ENCODE measurements at places on chromosomes 3 and 15. TPM values are rescaled to one million over a fixed set of nuclear protein-coding genes. Genes with fewer than 3 reads are reported as not detected.

Gene PPARG
- total RNA-seq = 40.6 TPM

Gene IL20RB
- total RNA-seq = 1.2 TPM

Gene FBN1
- 9.3 TPM for total RNA-seq

Gene SCAMP5
- total RNA-seq = 14.0 TPM

Gene PCOLCE2
- total RNA-seq = 40.9 TPM

Gene NR2E3
- total RNA-seq = 0.18 TPM

Gene GPR149
- total RNA-seq = not detected

Gene NPRL2
- total RNA-seq = 12.9 TPM

Gene ZNF774
- 1.4 TPM for total RNA-seq

Gene DPPA4
- not detected for total RNA-seq

Gene UNC13C
- total RNA-seq = not detected

Gene QARS1
- total RNA-seq = 136 TPM

Gene ATP13A4
- not detected for total RNA-seq

Gene ACAP2
- total RNA-seq = 6.5 TPM

Gene FEZF2
- total RNA-seq = not detected

Gene WDR82
- 50.0 TPM for total RNA-seq

Gene FAM3D
- total RNA-seq = not detected

Gene COL6A5
- total RNA-seq = not detected

Gene ZBTB47
- 6.0 TPM for total RNA-seq

Gene CFAP20DC
- 1.7 TPM for total RNA-seq

Gene VPS8
- total RNA-seq = 9.6 TPM

Gene THPO
- not detected for total RNA-seq

Gene GHSR
- total RNA-seq = not detected

Gene PARP15
- not detected for total RNA-seq

Gene HTR3E
- total RNA-seq = not detected

Gene QRICH1
- 42.2 TPM for total RNA-seq

Gene RETNLB
- total RNA-seq = not detected

Gene CFAP100
- not detected for total RNA-seq

Gene DUOX1
- not detected for total RNA-seq

Gene TP63
- 0.42 TPM for total RNA-seq

Gene HACL1
- total RNA-seq = 23.6 TPM

Gene SLC35A5
- total RNA-seq = 17.1 TPM

Gene PYGO1
- total RNA-seq = 8.9 TPM

Gene ARMC8
- 20.2 TPM for total RNA-seq

Gene LRRC2
- not detected for total RNA-seq

Gene CLCN2
- total RNA-seq = 4.7 TPM

Gene DUOXA2
- not detected for total RNA-seq

Gene HEG1
- total RNA-seq = 7.4 TPM

Gene ELL3
- 1.6 TPM for total RNA-seq

Gene FBXL2
- total RNA-seq = 7.8 TPM

Gene NR1I2
- not detected for total RNA-seq
